SJSA1 (cell line): ENCODE measurements at places on chromosomes 1 and 21.

- H3K36me3 ChIP-seq: no peaks in the 10 kb centered on the region
- no peaks in the 10 kb centered on the region for H3K27me3 ChIP-seq
- H3K27ac ChIP-seq: no peak overlapping the region
- no peak overlapping the region for H3K4me3 ChIP-seq
- DNase-seq: no peak
- no peaks in the 10 kb centered on the region for H3K4me1 ChIP-seq
Measured at GRCh38 chr1:175911138-175911537, 167.7 kb upstream of the TNR start.

- DNase-seq: no peak
- H3K27ac ChIP-seq: no peak overlapping the region
- peaks cover 30% of the 10 kb centered on the region for H3K27me3 ChIP-seq
- H3K4me1 ChIP-seq: no peaks in the 10 kb centered on the region
Measured at GRCh38 chr1:201404722-201405483, 5.8 kb upstream of the LAD1 start.

DNA sequence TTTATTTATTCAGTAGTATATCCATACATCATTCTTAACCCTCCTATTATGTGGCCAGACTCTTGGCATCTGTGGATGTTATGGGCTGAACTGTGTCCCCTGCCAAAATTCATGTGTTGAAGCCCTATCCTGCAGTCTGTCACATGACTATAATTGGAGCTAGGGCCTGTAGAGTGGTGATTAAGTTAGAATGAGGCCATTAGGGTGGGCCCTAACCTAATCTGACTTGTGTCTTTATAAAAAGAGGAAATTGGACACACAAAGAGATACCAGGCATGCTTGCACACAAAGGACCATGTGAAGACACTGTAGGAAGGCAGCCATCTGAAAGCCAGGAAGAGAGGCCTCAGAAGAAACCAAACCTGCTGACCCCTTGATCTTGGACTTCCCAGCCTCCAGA, 6.6 kb downstream of the ZMYND12 start:
- DNase-seq: no peak
- no peaks in the 10 kb centered on the region; the same call in 1 of the 2 replicates for H3K27me3 ChIP-seq
- no peaks in the 10 kb centered on the region for H3K4me1 ChIP-seq
- no peak overlapping the region for H3K27ac ChIP-seq
- no peaks in the 10 kb centered on the region for H3K36me3 ChIP-seq

DNA sequence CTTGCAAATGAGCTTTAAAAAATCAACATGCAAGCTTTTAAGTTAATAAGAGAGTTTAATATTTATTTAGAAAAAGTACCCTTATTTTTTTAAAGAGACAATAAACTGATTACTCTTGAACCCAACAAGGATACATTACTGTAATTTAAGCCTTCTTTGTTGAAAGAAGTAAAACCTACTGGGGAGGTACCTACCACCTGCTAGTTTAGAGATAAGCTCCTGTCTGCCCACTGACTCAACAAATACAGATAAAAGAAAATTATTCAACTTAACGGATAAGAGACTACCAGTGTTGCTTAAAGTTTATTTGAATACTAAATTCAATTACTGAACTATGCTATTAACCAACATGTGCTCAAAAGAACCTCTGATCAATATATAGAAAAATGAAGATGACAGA, 23.1 kb downstream of the USP24 start:
- H3K4me3 ChIP-seq: no peak overlapping the region
- no peak overlapping the region for H3K27ac ChIP-seq
- H3K4me1 ChIP-seq: no peaks in the 10 kb centered on the region
- no peak for DNase-seq
- H3K27me3 ChIP-seq: no peaks in the 10 kb centered on the region
- H3K36me3 ChIP-seq: no peaks in the 10 kb centered on the region; the same call in 1 of the 2 replicates

DNA sequence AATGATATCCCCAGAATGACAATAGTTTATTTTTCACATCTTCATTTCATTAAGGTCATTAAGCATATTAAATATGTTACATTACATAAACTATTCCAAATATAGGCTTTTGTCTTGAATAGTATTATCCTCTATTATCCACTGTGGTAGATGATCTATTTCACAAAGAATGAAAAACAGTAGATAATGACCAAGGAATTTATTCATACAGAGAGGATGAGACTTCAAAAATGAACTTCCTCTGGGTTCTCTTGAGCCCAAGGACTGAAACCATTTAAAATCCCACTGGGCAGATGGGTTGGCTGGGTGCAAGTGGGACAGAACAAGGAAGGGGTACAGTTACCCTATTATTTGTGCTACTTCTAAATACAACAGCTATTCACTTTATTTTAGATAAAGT, 33.0 kb downstream of the PTPN14 start:
- H3K27ac ChIP-seq: no peak overlapping the region
- H3K36me3 ChIP-seq: peaks cover 3% of the 10 kb centered on the region; the same call in 1 of the 2 replicates
- H3K4me3 ChIP-seq: no peak overlapping the region
- H3K27me3 ChIP-seq: no peaks in the 10 kb centered on the region
- peaks cover 51% of the 10 kb centered on the region for H3K4me1 ChIP-seq

DNA sequence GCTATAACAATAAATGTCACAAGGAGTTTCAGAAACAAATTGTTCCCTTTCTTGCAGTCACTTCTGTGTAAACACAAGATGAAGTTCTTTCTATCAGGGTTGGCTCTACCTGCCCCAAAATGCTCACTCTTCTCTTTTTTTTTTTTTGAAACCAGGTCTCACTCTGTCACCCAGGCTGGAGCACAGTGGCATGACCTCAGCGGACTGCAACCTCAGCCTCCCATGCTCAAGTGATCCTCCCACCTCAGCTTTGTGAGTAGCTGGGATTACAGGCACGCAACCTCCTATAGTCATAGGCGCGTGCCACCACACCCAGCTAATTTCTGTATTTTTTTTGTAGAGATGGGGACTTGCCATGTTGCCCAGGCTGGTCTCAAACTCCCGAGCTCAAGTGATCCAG, 10.5 kb upstream of the CTNNBIP1 start:
- H3K4me3 ChIP-seq: no peak overlapping the region
- no peaks in the 10 kb centered on the region for H3K27me3 ChIP-seq
- H3K27ac ChIP-seq: no peak overlapping the region
- H3K4me1 ChIP-seq: no peaks in the 10 kb centered on the region
- no peak for DNase-seq
- H3K36me3 ChIP-seq: 0 out of 2 replicates have a peak, but pooled peaks cover 3% of the 10 kb centered on the region

DNA sequence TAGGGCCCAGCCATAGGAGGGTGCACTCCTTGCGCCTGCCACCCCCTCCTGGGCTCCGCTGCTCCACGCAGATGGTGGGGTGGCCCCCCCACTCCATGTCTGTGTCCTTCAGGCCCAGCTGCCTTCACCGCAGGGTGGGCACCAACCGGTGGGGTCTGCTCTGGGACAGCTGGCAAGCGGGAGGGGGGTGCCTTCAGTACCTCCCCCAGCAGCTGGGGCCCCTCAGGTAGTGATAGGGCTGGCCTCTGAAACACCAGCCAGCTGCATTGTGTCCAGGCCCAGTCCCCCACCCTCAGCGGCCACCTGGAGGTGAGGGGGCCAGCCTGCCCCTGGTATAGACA, 360 bp downstream of the GJC2 start:
- no peak for DNase-seq
- peaks cover 56% of the 10 kb centered on the region for H3K36me3 ChIP-seq
- H3K27me3 ChIP-seq: no peaks in the 10 kb centered on the region
- no peak overlapping the region for H3K27ac ChIP-seq
- H3K4me1 ChIP-seq: no peaks in the 10 kb centered on the region

GRCh38 chr1:212020975-212021374, 14.4 kb downstream of the INTS7 start:
- no peak for DNase-seq
- no peaks in the 10 kb centered on the region for H3K27me3 ChIP-seq
- no peaks in the 10 kb centered on the region for H3K4me1 ChIP-seq
- peaks cover 41% of the 10 kb centered on the region for H3K36me3 ChIP-seq
- no peak overlapping the region for H3K27ac ChIP-seq

DNA sequence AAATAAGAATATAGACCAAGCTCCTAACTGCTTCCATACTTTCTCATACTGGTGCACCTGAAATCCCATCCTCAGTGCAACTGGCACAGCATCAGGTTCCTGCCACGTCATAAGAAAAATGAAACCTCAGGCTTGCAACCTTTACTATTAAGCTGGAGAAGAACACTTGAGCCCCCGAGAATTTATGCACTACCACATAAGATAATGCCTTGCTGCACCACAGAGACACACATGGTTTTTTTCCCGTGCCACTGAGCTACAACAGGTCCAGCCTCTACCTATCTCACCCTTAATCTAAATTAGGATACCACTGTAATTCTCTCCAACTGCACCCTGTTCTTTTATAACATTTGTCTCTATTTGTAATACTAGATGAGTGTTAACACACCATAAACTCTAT, 174.5 kb downstream of the DENND1B start:
- no peak overlapping the region for H3K4me3 ChIP-seq
- H3K27me3 ChIP-seq: no peaks in the 10 kb centered on the region
- H3K27ac ChIP-seq: no peak overlapping the region
- no peaks in the 10 kb centered on the region for H3K4me1 ChIP-seq
- no peaks in the 10 kb centered on the region for H3K36me3 ChIP-seq
- no peak for DNase-seq
